Ecto neural progenitor cell (in vitro differentiated cells): ENCODE measurements at places on chromosomes 7 and 10.

- no peak for DNase-seq
Measured at GRCh38 chr7:119228482-119228881, 1004.0 kb downstream of the ANKRD7 start.

- DNase-seq, result no peak
Measured at GRCh38 chr10:117797296-117797695, 249.4 kb downstream of the RAB11FIP2 start.

GRCh38 chr7:136325578-136325977, 348.4 kb upstream of the MTPN start:
- no peak for DNase-seq

- no peak for DNase-seq
Measured at GRCh38 chr10:31350891-31351290, 31.9 kb downstream of the ZEB1 start.

- DNase-seq, result no peak
Measured at GRCh38 chr10:118495499-118495898, 99.9 kb downstream of the PRLHR start.

GRCh38 chr7:50711271-50712175, 71.2 kb downstream of the GRB10 start:
- no peak for DNase-seq

GRCh38 chr7:123649964-123650363, 5.7 kb upstream of the LMOD2 start:
- no peak for DNase-seq

GRCh38 chr10:9825491-9826018, 1192.1 kb upstream of the CELF2 start:
- DNase-seq, result no peak

DNA sequence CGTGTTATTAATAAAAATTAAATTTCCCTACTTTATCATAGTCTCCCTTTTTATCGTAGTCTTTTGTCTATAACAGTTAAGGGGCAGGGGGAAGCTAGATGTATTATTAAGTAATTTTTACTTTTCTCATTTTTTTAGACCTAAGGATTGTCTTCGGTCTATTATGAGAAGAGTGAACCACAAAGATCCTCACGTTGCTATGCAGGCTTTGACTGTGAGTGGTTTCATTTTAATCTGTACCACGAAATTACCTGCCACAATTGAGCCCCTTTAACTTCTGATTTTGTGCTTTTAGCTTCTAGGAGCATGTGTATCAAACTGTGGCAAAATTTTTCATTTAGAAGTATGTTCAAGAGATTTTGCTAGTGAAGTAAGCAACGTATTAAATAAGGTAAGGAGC, 40.6 kb downstream of the STAM start:
- DNase-seq, result no peak

GRCh38 chr7:101133621-101134398, 6.9 kb downstream of the SERPINE1 start:
- DNase-seq, result no peak

DNA sequence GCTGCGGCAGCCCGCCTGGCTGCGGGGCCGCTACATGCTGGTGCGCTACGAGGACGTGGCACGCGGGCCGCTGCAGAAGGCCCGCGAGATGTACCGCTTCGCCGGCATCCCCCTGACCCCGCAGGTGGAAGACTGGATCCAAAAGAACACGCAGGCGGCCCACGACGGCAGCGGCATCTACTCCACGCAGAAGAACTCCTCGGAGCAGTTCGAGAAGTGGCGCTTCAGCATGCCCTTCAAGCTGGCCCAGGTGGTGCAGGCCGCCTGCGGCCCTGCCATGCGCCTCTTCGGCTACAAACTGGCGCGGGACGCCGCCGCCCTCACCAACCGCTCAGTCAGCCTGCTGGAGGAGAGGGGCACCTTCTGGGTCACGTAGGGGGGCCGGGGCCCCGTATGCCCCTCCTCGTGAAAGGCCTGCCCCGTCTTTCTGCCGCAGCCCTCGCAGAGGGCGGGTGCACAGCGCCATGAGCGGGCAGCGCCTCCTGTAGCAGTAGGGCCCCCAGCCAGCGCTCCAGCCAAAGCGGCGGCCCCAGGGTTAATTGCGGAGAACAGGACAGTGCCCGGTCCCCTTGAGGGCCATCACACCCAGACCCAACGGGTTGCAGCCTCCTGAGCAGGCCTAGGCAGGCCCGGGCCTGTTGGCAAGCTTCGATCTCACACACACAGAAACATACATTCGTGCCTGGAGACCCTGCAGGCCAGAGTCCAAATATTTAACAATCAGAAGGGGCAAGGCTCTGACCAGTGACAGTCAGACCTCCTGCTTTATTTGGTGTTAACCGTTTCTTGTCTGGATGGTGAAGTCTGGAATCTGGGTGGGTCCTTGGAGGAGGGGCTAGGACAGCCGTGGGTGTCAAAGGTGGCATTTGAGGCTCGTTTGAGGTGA, 44.1 kb downstream of the CHST3 start:
- DNase-seq, result no peak

GRCh38 chr7:11747715-11748485, 84.1 kb downstream of the THSD7A start:
- DNase-seq, result no peak

GRCh38 chr10:112912410-112912928, 37.6 kb upstream of the TCF7L2 start:
- DNase-seq, result no peak

DNA sequence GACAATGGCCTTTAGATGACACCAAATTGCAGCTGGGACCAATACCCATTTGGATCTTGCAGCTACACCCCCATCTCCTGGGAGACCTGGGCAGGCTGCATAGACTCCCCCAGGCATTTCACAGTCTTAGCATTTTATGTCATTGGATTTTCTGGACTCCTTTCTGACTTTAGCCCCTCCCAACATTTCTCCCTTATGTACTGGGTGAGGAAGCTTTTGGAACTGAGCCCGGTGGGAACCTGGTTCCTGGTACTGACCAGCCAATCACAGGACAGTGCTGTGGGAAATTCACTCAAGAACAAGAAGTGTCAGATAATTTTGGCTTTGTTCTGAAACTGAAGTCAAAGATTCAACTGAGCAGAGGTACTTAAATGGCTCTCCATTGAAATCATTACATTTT, 177.7 kb downstream of the ACTR3B start:
- DNase-seq, result no peak

DNA sequence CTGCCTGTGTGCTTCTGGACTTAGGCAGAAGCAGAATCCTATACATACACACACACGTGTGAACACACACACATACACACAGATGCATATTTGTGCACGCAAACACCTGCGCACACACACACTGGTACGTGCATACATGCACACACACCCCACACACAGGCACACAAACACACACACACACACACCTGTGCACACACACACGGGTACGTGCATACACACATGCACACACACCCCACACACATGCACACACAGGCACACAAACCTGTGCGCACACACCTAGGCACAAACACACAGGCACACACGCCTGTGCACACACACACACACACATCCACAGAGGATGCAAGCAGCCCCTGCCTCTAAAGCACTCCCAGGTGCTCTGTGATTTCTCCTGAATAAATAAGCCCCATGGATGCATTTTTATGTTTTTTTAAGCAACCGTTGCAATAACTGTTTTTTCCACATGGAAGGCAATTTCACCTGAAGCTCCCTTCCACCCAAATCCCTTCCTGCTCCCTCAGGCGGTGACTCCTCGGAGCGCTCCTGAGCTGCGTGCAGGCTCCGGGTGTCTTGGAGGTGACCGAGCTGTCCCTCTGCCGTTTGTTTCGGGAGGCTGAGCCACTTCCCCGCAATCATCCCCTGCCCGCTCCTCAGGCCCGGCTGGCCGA, 41.5 kb upstream of the PDGFA start:
- DNase-seq, result no peak

- no peak for DNase-seq
Measured at GRCh38 chr10:20274571-20274970, 458.3 kb downstream of the PLXDC2 start.

- peak; percentile 51 for DNase-seq
Measured at GRCh38 chr7:108004220-108005142, 1.5 kb upstream of the LAMB1 start.

- no peak for DNase-seq
Measured at GRCh38 chr10:63133821-63134557, 861 bp downstream of the NRBF2 start.

GRCh38 chr10:113917636-113918035, 63.2 kb downstream of the NHLRC2 start:
- no peak for DNase-seq

GRCh38 chr10:118106426-118106825, 59.7 kb upstream of the RAB11FIP2 start:
- DNase-seq, result no peak

DNA sequence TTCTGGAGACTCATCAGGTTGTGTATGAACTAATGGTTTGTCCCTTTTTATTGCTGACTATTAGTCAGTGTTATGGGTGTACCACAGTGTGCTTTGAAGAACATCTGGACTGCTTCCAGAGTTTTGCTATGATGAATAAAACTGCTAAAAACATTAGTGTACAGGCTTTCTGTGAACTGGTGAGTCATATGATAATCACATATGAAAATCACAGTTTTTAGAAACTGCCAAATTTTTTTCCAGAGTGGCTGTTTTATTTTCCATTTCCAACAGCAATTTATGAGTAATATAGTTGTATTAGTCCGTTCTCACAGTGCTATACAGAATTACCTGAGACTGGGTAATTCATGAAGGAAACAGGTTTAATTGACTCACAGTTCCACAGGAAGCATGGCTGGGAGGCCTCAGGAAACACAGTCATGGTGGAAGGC, 281.2 kb upstream of the VSTM2A start:
- no peak for DNase-seq

DNA sequence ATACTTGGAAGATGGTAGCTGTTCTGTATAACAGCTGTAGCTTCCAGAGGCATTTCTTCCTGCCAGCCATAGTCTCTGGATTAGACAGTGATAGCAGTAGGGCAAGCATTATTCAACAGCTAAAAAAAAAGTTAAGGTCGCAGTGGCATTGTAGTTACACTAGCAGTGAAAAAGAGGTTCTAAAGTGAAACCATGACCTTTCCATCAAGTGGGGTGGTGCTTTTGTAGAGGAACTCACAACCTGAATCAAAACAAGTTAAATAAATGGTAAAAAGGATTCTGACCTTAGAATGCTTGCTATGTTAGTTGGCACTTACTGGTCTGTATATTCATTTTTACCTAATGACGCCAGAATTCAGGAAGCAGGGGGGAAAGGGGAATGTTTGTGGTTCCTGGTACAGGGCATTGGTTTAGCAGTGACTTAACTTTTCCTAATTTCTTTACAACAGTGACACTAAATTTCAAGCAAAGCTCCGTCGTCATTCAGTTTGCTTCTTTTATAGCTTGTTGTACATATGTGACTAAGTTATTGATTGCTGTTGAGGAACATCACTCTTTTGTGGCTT, 55.0 kb downstream of the GBF1 start:
- DNase-seq, result no peak

- peak; percentile 71 for DNase-seq
Measured at GRCh38 chr10:122267849-122268737, 3.0 kb upstream of the BTBD16 start.

DNA sequence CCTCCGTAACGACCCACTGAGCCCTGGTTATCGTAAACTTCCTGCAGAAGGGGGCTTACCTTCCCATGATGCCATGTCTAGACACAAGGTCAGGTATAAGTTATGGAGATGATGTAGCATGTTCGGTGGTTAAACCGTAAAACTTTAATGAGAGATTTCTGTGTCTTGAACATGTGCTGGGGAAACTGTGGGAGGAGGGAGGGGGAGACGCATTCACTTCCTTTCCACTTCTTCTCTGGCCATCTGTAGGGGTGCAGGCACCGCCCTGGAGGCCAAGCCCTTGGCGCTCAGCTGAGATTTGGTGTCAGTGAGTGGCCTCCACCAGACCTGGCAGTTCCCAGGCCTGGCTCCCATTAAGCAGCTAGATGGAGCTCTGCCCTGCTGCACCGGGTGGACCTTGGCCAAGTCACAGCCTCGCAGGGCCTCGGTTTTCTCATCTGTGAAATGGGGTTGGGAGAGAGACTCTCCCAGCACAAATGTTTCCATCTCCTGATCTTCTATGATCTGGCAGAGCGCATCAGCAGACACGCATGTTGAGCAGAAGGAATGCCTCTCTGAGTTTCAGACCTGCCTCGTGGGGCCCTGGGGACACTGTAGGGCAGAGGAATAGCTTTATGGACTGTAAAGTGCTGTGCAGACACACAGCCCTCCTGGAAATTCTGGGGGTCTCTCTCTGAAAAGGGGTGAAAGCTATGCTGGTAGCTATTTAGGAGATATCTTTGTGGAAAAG, 106.0 kb downstream of the COL26A1 start:
- DNase-seq, result no peak

DNA sequence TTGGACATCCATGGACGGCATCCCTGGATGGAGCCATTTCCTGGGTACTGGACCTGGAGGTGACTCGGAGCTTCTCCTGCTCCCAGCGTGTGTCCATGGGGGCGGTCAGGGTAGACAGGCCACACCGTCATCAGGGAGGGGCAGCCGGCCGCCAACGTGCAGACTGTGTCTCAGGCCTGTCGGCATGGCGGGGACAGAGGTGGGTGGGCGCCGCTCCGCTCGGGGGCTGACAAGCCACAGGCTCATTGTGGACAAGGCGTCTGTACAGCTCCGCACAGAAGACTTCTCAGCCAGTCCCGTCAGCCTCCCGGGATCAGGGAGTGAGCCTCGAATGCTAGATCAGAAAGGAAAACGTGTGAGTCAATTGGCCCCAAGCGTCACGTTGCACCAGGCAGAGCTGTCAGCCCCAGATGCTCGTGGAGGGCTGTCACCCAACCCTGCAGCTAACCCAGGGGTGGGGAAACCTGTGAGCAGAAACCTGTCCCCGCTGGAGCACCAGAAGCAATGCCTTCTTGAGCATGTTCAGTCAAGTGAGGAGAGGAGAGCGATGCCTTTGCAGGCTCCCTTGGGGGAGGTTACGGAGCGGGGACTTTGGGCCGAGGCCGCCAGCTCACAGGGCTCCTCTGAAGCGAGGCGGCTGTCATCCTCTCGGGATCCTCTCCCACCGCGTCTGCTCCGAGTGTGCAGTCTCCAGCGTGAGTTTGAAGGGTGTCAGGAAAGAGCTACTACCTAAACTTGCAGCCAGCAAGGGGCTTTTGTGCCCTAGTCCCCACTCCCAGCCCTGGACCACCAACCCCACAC, 16.0 kb upstream of the DPYSL4 start:
- DNase-seq, result no peak

GRCh38 chr7:3951316-3952055, 650.4 kb downstream of the SDK1 start:
- no peak for DNase-seq

DNA sequence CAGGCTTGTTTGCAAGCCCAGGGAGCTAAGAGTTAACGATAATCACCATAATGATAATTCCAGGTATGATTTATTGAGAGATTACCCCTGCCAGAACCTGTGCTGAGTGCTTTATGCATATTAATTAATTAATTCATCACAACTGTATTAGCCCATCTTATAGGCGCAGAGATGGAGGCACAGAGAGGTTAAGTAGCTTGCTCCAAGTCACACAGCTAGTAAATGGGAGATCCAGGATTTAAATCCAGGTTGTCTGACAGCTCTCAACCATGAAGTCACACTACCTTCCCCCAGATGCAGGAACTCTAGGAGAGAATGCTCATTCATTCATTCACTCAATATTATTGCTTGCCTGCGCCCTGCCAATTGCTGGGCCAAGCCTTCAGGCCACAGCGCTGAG, 84.5 kb downstream of the FAM241B start:
- no peak for DNase-seq
